IMR-90 (cell line): ENCODE measurements at places on chromosomes 11 and 22. TPM values are rescaled to one million over a fixed set of nuclear protein-coding genes. Genes with fewer than 3 reads are reported as not detected.

GRCh38 chr11:128244871-128245270 lies 342.5 kb downstream of the ETS1 start:
- DNase-seq = peak; percentile 24
- no peak overlapping the region for H3K27ac ChIP-seq
- no peak overlapping the region for H3K4me3 ChIP-seq
- H3K4me1 ChIP-seq = peaks cover 4% of the 10 kb centered on the region
- no peaks in the 10 kb centered on the region for H3K27me3 ChIP-seq

- no peak overlapping the region for H3K4me3 ChIP-seq
- H3K36me3 ChIP-seq = peaks cover 2% of the 10 kb centered on the region; the same call in 1 of the 2 replicates
- no peak for DNase-seq
- no peaks in the 10 kb centered on the region for H3K27me3 ChIP-seq
- H3K4me1 ChIP-seq = no peaks in the 10 kb centered on the region
These were observed 238.8 kb downstream of the TBC1D22A start for GRCh38 chr22:47001288-47001687.

DNA sequence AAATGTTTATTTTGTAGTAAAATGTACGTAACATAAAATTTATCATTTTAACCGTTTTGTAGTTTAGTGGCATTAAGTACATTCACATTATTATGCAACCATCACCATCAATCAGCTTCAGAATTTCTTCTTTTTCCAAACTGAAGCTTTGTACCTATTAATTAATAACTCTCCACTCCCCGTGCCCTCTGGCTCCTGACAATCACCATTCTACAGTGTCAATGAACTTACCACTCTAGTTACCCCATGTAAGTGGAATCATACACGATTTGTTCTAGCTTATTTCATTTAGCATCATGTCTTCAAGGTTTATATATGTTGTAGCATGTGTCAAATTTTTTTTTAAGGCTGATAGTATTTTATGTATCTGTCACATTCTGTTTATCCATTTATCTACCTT lies 9.7 kb downstream of the TBCEL start:
- DNase-seq = no peak
- H3K4me1 ChIP-seq = no peaks in the 10 kb centered on the region
- H3K27me3 ChIP-seq = no peaks in the 10 kb centered on the region
- H3K4me3 ChIP-seq = no peak overlapping the region

DNA sequence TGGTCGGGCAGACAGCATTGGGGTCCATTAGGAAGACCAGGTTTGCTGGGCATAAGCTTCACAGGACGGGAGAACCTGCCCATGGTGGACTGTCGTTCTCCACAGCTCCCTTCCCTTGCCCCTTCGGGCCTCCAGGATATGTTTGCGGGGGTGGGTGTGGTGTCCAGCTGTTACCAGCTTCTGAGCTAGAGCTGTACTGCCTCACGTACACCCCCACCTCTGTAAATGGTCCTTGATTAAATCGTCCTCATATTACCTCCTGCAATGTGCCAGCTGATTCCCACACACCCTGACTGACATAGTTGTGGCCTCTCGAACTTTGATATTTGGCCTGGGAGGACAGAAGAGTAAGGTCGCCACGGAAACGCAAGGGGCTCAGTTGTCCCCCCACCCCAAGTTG lies 16.2 kb upstream of the BCR start:
- H3K4me3 ChIP-seq = no peak overlapping the region
- H3K27ac ChIP-seq = no peak overlapping the region
- no peak for DNase-seq
- peaks cover 5% of the 10 kb centered on the region; the same call in 1 of the 2 replicates for H3K4me1 ChIP-seq
- no peaks in the 10 kb centered on the region for H3K36me3 ChIP-seq

SART1 gene
- total RNA-seq = 25.5 and 32.5 TPM in 2 replicates

CRYBA4 gene
- total RNA-seq = not detected in 2 replicates

VWCE gene
- total RNA-seq = under 0.01 and 0.28 TPM in 2 replicates

DNA sequence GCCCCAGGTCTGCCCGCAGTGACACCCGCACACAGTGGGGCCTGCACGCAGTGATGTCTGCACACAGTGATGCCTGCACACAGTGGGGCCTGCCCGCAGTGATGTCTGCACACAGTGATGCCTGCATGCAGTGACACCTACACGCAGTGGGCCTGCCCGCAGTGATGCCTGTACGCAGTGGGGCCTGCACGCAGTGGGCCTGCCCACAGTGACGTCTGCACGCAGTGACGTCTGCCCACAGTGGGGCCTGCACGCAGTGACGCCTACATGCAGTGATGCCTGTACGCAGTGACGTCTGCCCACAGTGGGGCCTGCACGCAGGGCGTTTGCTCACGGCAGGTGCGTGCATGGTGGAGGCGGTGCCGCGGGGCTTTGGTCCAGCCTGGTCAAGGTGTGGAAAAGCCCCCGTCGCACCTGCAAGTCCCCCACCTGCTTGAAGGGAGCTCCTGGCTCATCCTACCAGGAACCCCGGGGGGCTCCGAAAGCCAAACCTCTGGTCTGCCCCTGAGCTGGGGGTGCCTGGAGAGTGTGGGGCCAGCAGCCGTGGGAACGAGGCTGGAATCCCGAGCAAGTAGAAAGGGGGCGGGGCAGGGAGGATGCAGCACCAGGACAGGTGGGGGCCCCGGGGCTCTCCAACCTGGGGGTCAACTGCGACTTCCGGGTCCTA lies 8.9 kb upstream of the SYT8 start:
- H3K4me1 ChIP-seq = peaks cover 15% of the 10 kb centered on the region
- no peak for DNase-seq
- H3K27ac ChIP-seq = no peak overlapping the region

- H3K27me3 ChIP-seq = peaks cover 63% of the 10 kb centered on the region
- H3K27ac ChIP-seq = no peak overlapping the region
- no peak overlapping the region for H3K4me3 ChIP-seq
- no peak for DNase-seq
- no peaks in the 10 kb centered on the region for H3K36me3 ChIP-seq
These were observed 31.0 kb upstream of the RCN1 start for GRCh38 chr11:32059686-32060462.

LINC01488 gene
- not detected in 2 replicates for total RNA-seq

DNA sequence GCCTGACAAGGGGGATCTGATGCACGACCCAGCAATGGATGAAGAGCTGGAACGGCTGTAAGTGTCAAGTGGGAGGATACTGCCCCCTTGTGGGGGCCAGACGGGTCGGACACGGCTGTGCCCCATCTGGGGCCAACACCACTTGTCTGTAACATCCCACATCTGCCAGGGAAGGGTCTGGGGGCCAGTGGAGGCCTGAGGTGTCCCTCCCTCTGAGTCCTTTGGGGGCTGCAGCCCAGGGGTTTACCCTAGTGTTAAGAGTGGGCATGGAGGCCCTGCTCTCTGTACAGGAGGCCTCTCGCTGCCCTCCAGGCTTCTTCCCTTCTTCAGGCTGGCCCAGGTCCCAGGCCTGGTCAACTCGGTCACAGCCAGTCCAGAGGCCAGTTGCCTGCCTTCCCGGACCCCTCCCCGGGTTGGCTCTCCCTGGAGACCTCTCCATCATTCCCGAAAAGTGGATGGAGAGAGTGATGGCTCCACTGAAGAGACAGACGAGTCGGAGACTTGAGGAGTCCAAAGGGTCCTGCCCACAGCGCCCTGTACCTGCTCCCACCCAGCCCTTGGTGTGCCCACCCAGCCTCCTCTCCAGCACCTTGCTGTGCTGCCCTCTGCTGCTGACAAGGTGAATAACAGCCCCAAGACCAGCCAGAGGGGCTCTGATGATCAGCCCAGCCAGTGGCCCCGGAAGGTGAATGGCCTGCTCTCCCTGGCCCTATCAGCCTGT lies 15.4 kb downstream of the ARFGAP2 start:
- no peak overlapping the region for H3K27ac ChIP-seq
- H3K36me3 ChIP-seq = peaks cover 24% of the 10 kb centered on the region
- peak; percentile 69 for DNase-seq
- no peaks in the 10 kb centered on the region for H3K4me1 ChIP-seq
- H3K27me3 ChIP-seq = no peaks in the 10 kb centered on the region
- H3K4me3 ChIP-seq = no peak overlapping the region

DNA sequence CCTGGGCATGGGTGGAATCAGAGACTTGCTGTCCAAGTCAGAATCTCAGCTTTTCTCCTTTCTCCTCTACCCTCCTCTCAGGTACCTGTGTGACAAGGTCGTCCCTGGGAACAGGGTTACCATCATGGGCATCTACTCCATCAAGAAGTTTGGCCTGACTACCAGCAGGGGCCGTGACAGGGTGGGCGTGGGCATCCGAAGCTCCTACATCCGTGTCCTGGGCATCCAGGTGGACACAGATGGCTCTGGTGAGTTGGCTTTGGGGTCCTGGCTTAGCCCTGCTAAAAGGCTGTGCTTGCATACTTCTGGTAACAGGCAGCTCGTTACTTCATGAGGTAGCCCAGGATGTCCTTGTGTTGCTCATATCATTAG lies 10.7 kb downstream of the MCM5 start:
- peaks cover 27% of the 10 kb centered on the region for H3K36me3 ChIP-seq
- H3K27me3 ChIP-seq = no peaks in the 10 kb centered on the region
- H3K27ac ChIP-seq = no peak overlapping the region
- no peak for DNase-seq
- H3K4me3 ChIP-seq = no peak overlapping the region
